ENCODE measurements at places on chromosomes 3 and 15.

DNA sequence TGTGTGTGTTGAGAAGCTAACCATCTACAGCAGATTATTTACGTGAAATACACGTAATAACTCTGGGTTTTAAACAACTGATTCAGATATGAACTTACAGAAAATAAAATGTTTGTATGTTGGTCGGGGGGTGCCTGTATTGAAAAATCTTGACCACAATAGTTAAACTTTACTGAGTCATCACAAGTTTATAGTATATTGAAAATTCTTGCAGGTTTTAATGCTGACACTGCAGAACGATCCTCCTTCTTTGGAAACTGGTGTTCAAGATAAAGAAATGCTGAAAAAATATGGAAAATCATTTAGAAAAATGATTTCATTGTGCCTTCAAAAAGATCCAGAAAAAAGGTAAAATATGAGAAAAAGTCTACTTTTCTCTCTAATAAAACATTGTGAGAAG is 41.3 kb upstream of the SLC22A13 start:
- no peak for DNase-seq

GRCh38 chr3:185332026-185332735 is 30.8 kb upstream of the MAP3K13 start:
- no peak for DNase-seq

GRCh38 chr15:62564886-62565633 is 400.0 kb upstream of the C2CD4B start:
- no peak for DNase-seq

DNA sequence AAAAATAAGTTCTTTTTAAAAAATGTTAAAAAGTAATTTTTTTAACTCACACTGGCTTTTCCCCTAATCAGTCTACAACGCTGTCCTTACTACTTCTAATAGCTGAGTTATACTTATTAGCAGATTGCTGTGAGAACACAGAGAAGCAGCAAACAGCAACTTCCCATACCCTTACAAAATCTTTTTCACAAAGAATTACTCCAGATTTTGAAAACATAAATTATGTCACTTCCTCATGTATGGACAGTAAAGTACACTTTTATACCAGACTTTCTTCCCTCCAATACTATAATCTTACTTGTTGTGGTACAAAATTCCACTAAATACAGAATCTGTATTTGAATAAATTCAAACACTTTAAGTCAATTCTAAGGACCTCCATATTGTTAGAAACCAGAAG is 2.1 kb downstream of the PHC3 start:
- DNase-seq = no peak

GRCh38 chr3:172698631-172699030 is 12.2 kb downstream of the NCEH1 start:
- no peak for DNase-seq

- DNase-seq = no peak
Measured at GRCh38 chr3:195916291-195916690, 7.9 kb upstream of the TNK2 start.

DNA sequence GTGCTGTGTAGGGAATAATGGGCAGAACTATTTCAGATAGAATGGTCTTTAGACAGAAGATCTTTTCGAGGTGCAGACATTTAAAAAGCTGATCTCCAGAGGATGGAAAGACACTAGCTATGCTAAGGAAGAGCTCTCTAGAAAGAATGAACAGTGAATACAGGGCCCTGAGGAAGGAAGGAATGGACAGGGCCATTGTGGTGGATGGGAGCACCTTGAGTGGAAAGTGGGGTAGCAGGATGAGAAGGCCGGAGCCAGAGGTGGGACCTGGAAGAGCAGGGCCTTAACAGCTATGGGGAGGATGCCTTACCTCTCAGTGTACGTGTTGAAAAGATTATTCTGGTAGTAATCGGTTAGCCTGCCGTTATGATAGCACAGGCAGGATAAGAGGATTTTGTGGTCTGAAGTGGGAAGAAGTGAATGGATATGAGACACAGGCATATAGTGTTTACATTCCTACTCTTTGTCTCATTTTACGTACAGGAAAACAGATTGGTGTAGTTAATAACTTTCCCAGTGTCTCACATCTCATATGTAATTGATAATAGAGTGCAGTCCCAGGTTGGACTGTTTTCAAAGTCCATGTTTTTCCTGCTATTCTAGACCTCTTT is 172.4 kb downstream of the KLHL25 start:
- no peak for DNase-seq

Data from right atrium auricular region (tissue), 2 donors.